RWPE1 (cell line): ENCODE measurements at places on chromosomes 7 and 10.

GRCh38 chr10:114283535-114284234 is 44.6 kb downstream of the VWA2 start:
- no peak for DNase-seq

GRCh38 chr10:108450280-108450679 is 1285.8 kb upstream of the SORCS1 start:
- DNase-seq = no peak

DNA sequence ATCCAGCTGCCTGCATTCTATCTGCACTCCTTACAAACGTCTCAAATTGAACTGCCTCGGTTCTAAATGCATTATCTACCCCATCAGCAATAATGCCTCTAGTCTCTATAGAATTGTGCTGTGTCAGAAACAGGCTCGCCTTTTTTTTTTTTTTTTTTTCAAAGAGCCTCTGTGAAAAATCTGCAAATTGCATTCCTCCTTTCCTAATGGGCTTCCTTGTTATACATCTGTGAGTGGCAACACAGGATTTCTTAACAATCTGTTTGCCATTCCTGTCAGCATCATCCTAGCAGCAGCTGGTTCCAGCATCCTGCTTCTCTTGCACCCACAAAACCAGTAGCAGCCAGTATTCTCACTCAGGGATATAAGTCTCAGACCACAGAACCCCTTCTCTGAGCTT is 413.5 kb upstream of the SEMA3D start:
- no peak for DNase-seq

DNA sequence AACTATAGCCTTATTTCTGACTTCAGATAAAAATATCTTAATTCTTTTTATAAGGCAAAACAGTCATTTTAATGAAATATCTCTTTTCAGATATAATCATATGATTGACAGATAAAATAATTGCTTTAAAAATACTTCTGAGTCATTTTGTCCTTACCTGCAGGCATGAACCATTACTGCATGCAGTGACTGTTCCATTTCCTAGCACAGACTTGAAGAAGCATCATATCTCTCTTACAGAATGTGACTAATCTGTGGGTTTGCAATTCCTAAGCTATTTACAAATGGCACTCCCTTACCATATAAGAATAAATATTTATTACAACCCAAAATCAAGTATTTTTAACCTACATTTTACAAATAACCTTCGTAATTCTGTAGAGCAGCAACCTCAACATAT is 120.7 kb downstream of the SRPK2 start:
- DNase-seq = peak; percentile 77

DNA sequence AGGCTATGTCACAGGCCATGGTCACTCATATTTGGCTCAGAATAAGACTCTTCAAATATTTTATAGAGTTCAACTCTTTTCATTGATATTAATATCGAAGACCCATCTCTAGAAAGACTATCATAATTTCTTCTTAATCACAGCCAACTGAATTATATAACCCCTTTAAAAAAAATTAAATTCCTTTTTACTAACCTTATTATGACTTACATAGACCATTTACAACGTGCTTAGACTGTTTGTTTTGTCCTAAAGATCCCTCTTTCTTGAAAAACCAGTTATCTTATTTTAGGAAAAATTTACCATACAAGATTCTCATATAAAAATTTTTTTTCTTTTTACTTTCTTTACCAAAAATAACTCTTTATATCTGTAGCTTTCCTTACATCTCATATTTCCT is 10.2 kb upstream of the TMEM254 start:
- DNase-seq = no peak

DNA sequence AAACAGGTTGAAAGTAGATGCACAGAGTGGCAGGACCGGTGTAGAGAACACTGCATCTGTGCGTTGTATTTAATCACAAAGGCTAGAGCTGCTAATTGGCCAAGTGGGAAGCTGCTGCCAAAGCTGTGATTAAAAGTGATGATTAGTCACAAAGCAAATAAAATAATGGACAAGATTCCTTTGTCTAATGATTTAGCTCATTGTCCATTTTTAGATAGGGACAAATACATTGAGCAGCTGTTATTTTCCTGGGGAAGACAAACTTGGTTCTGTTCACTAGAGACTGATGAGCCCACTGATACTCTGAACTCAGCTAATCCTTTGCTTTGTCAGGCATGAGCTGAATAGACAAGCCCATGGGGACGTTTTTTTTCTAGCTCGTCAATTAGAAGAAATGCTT is 19.7 kb downstream of the UBE3C start:
- DNase-seq = no peak

- DNase-seq = no peak
Measured at GRCh38 chr7:70016044-70016770, 417.9 kb downstream of the AUTS2 start.

DNA sequence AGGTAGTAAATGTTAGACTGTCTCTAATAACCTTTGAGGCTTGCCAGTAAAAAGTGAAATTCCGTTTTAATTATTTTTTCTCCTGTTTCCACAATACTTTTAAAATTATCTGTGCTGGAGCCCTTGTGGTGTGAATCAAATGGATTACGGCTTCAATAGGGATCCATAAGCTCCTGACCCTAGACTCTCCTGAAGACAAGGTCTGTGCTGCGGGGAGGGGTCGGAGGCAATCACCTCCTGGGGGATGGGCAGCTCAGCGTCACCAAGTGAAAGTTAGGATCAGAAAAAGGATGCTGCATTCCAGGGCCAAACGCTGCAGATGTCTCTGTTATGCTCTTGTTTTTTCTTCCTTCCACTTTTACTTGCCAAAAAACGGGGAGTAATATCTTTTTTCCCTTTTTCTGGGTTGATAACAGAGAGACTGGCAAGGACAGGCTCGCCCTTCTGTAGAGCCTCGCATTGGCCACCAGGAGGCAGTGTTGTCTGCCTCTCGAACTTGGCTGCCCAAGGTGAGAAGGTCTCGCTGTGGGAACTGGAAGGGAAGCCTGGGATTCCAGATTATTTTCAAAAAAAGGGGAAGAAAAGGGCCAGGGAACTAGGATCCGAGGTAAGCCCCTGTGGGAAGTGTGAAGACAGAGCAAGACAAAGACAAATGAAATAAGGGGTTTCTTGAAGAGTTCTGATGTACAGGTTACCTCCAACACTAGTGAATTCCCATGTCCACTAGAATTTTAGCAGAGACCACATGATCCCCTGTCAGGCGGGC is 621.9 kb downstream of the ACTR3B start:
- DNase-seq = no peak

GRCh38 chr10:119669975-119670640 is 18.9 kb downstream of the BAG3 start:
- DNase-seq = no peak

DNA sequence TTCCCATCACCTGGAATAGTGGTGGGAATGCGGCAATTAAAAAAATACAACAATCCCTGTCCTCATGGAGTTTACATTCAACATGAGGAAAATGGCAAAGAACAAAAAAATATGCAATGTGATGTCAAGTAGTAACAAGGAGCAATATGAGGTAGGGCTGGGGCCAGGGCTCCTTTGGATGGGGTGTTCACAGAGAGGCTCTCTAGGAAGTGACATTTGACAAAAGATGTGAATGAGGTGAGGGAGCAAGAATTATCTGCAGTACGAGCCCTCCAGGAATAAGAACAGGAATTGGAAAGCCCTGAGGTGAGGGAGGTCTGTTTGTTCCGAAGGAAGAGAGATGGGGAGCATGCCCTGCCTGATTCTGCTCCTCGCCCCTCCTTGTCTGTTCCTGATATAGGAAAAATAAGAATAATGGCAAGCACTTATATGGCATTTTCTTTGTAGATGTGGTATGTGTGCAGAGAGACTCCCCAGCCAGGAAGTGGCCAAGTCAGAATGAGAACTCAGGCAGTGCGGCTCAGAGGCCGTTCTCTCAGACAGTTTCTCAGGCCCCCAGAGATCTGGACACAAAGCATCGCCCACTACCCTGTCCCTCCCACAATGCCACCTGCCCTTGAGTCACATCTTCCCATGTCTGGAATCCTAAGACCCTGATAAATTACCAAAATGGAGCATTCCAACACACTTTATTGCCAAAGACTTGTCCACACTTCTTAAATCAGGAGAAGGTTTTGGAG is 105.6 kb downstream of the APBB1IP start:
- DNase-seq = no peak

DNA sequence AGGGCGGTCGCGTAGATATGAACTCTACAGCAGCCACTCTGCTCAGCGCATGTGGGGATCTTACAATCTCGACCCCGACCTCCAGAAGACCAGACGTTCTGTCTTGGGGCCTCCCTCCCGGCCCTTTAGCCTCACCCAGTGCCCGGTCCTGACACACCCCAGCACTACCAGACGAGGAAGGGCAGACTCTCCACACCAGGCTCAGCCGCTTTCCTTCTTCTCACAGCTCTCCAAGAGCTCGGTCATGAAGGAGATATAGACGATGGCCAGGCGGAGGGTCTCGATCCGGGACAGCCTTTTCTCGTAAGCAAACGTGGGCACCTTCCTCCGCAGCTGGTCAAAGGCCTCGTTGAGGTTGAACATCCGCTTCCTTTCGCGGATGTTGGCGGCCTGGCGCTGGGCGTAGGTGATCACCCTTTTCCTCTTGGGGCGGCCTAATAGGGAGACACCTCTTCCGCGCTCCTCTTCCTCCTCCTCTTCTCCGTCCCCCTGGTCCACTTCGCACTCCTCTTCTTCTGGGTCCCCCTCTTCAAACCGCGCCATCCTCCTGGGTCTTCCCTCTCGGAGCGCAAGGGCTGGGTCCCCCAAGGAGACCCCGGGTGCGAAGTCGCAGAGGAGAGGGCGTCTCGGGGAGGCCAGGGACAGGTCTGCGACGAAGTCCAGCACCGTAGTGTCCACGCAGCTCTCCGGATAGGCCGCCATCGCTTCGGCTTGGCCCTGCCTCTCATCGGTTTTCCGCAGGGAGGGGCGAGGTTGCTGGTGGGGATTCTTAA is at the start of gene FERD3L:
Gene FERD3L, minus strand, starts transcription at position 761 of the 773 bp plus-strand sequence. Its CDS starts 59 bp downstream, at position 702.
- no peak for DNase-seq

DNA sequence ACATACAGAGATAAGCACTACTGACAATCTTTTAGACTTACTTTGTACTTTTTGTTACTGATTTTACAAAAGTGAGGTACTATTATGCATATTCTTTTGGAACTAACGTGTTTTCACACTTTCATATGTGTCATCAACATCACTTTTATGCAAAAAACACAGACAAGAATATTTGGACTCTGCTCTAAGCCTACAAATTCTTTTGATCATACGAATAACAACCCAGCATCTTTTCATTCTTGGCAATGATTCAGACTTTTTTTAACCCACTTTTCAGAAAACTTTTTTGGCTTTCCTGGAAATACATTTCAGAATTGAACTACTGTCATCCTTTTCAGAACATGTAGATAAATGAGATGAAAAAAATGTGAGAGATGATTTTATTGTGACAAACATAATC is 30.2 kb downstream of the USP6NL start:
- no peak for DNase-seq

- DNase-seq = no peak
Measured at GRCh38 chr7:34165927-34166550, 260.7 kb downstream of the BMPER start.

DNA sequence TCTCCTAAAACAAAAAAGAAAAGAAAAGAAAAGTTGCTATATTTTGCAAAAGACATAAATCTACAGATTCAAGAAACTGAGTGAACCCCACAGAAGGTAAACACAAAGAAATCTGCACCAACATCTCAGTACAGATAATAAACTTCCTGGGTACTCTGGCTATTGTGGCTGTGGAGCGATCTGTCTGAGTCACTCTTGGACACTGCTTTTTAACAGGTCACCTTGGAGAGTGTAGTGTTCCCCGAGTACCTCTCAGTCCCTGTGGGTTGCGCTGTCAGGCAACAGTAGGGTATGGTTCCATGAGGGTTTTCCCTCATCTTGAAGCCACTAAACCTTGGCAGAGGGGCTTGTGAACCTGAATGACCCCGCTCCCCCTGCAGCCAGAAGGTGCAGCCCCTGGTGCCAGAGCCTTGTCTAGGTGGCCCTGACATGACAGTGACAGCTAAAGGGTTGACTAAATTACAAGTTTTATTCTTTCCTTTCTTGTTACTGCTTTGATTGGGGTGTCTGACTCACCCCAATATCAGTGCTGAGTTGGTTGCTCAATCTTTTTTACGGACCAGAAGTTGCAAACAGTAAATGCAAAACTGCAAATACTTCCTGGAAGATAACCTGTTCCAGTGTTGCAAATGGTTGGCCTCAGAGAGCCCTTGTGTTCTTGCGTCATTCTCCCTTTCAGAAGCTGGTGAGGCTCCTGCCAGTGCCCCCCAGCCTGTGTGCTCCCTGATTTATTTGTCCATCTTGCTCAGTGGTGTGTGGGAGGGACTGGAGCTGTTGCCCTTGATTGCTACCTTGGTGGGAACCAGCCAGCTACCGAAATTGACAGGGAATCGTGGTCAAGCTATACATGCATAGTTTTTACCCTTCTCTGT is 30.6 kb downstream of the POR start:
- no peak for DNase-seq

DNA sequence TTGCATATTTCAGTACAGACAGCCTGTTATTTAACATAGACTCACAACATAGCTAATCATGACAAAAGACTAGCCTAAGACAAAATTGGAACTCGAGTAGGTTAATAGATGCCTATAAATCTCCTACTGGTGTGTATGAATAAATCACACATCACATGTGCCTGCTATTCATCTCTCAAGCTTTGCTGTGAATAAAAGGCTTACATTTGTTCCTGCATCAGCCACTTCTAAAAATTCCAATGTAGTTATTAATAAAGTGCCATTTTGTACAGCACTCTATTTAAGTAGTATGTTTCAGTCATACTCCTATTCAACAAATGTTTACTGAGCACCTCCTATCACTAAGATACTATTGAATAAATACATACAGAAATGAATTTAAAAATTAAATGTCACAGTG is 486.3 kb downstream of the NRG3 start:
- no peak for DNase-seq

DNA sequence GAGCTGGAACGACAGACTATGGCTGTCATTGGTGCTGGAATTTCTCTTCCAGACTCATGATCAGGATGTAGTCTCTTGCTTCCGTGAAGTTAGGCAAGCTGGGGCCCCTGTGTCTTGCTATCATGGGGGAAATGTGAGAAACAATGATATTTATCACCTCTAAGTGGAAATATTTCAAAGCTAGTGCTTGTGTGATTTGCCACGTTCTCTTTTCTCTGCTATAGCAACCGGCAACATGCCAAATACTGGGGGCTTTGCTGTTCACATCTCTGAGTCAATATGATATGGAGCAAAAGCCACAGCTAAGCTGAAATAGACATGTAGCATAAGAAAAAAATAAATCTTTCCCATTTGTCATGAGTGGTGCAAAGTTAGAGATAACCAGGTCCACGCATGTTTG is 668.2 kb upstream of the IGFBP3 start:
- no peak for DNase-seq

DNA sequence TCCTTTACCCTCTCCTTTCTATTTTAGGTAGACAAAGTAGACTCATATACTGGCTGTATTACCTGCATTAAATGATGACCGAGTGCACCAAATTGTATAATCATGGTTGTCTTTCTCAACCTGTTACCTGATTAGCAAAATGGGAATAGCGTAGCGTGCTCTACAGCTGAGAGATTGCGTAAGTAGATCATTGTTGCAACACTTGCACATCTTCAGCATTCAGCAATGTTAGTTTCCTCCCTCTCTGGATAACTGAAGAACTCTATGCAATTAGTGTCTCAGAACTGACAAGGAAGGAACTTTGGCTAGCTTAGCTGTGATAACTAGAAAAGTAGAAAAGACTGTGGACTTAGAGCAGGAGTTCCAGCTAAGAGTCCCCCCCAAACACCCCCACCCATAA is 787.4 kb downstream of the PHTF2 start:
- DNase-seq = no peak
